ENCODE measurements at places on chromosomes 4 and X. TPM values are rescaled to one million over a fixed set of nuclear protein-coding genes. Genes with fewer than 3 reads are reported as not detected.

TRAM1L1 gene
- not detected for total RNA-seq

ABRAXAS1 gene
- total RNA-seq, result 17.6 TPM

MGARP gene
- total RNA-seq, result not detected

ASB9 gene
- total RNA-seq, result not detected

CPLX1 gene
- 3.1 TPM for total RNA-seq

CSN3 gene
- total RNA-seq, result not detected

DNA sequence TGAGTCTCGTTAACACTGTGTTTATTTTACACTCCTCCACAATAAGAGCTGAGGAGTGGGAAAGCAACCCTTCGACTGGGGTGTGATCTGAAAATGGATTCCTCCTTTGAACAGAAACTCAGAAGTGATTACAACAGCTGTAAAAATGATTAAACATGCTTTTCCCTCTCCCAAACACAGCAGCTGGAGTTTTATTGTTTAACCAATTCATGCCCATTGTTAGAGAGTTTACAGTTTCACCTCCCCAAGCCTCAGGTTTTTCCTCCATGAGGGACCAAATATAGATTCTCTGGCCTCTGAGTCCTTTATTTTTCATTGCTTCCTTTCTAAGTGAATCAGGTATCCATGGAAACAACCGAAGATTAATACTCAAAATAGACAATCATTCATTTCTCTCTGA lies 263.0 kb upstream of the TAPT1 start:
- H3K36me3 ChIP-seq, result no peaks in the 10 kb centered on the region
- H3K4me3 ChIP-seq, result no peak overlapping the region
- no peaks in the 10 kb centered on the region for H3K4me1 ChIP-seq
- DNase-seq, result no peak
- no peaks in the 10 kb centered on the region for H3K27me3 ChIP-seq

DNA sequence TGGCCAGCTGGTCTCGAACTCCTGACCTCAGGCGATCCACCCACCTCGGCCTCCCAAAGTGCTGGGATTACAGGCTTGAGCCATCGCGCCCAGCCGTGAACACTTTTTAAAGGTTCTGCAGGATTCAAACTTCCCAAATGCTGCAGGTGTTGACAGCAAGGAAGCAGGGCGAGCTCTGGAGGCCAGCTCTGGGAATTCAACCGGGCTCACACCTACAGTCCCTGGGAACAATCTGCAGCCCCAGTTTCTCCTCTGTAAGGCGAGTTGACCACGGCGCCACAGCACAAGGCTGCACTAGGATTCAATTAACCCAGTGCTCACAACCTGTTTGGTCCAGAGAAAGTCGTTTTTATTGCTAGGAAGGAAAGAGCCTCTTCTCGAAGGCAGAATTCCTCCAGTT lies 1.6 kb downstream of the MTNR1A start:
- H3K4me1 ChIP-seq, result no peaks in the 10 kb centered on the region
- DNase-seq, result no peak
- no peaks in the 10 kb centered on the region for H3K36me3 ChIP-seq
- no peak overlapping the region for H3K27ac ChIP-seq
- H3K27me3 ChIP-seq, result peaks cover 23% of the 10 kb centered on the region

- DNase-seq, result no peak
- H3K27me3 ChIP-seq, result no peaks in the 10 kb centered on the region
- no peaks in the 10 kb centered on the region for H3K36me3 ChIP-seq
- no peak overlapping the region for H3K27ac ChIP-seq
- H3K4me3 ChIP-seq, result no peak overlapping the region
Observed at GRCh38 chrX:117274965-117275364, 812.2 kb upstream of the CT83 start.

GRCh38 chr4:86926435-86927086 lies 8.2 kb upstream of the AFF1 start:
- H3K36me3 ChIP-seq, result peaks cover 14% of the 10 kb centered on the region
- H3K4me1 ChIP-seq, result peaks cover 12% of the 10 kb centered on the region
- no peaks in the 10 kb centered on the region for H3K27me3 ChIP-seq

GRCh38 chr4:186037692-186038658 lies 31.0 kb upstream of the TLR3 start:
- H3K4me3 ChIP-seq, result no peak overlapping the region
- peaks cover 46% of the 10 kb centered on the region for H3K27me3 ChIP-seq
- DNase-seq, result no peak
- H3K36me3 ChIP-seq, result peaks cover 2% of the 10 kb centered on the region

DNA sequence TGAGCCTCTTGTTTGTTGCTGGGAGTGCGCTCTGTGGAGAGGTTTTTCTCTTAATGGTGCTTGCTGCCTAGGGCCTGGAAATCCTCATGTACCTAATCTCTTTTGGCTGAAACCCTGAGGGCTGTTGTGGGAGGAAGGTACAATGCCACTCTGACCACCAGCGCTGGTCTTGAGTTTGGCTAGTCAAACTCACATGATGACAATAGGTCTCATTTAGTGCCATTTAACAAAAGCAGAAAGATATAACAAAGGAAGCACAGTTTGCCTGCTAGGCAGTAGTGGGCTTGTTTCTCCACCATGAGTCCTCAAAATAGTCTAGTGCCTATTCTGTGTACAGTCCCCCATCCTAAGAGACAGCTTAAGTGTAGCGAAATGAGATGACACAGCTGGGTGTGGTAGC lies 111.3 kb downstream of the TSPAN7 start:
- no peaks in the 10 kb centered on the region for H3K4me1 ChIP-seq
- no peak for DNase-seq
- H3K4me3 ChIP-seq, result no peak overlapping the region
- no peak overlapping the region for H3K27ac ChIP-seq

GRCh38 chrX:53241558-53241957 lies 16.6 kb upstream of the KDM5C start:
- no peaks in the 10 kb centered on the region for H3K36me3 ChIP-seq
- no peak overlapping the region for H3K4me3 ChIP-seq
- H3K27ac ChIP-seq, result no peak overlapping the region
- no peak for DNase-seq
- peaks cover 5% of the 10 kb centered on the region for H3K27me3 ChIP-seq

DNA sequence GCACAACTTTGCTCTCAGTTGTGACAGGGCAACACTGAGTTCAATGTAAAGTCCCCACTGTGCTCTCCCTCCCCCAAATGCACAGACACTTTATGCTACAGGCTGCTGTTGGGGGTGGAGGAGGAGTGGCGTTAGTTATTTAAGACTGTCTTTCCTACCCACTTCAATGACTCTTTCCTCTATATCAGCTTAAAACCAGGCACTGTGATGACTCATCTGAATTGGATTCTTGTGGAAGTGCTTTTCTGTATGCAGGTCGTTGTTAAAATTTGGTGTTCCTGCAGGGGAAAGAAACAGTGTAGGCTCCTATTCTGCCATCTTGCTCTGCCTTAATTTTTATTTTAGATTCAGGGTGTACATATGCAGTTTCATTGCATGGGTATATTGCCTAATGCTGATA lies 1157.2 kb upstream of the ADGRL3 start:
- no peaks in the 10 kb centered on the region for H3K36me3 ChIP-seq
- H3K4me1 ChIP-seq, result no peaks in the 10 kb centered on the region
- H3K4me3 ChIP-seq, result no peak overlapping the region
- no peaks in the 10 kb centered on the region for H3K27me3 ChIP-seq
- DNase-seq, result no peak

DNA sequence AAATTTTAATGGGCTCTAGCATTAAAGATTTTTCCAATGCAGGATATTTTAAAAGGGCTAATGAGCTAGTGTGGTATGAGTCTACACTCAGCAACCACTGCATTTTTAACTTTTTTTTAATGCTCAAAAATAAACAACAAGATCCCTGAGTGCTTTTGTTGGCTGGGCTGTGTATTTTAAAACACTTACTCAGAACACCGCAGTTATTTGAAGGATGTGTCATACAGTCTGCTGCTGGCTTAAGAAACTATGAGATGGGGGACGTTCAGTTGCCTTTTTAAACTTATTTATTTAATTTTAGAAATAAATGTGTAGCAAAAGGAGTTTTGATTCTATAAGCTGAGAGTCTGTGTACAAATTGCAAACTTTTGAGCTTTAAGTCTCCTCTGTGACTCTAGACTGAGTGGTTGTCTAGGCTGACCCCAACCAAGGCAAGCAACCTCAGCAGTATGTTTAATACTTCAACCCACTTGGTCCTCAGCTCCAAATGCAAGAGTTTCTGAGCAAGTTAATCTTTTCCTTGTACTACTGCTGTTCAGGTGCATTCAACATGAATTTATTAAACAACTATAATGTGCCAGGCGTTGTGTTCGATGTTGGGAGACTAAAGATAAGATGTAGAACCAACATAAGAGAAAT lies 278.6 kb upstream of the DIPK2B start:
- H3K4me3 ChIP-seq, result no peak overlapping the region
- no peaks in the 10 kb centered on the region for H3K4me1 ChIP-seq
- DNase-seq, result no peak
- no peaks in the 10 kb centered on the region for H3K27me3 ChIP-seq

DNA sequence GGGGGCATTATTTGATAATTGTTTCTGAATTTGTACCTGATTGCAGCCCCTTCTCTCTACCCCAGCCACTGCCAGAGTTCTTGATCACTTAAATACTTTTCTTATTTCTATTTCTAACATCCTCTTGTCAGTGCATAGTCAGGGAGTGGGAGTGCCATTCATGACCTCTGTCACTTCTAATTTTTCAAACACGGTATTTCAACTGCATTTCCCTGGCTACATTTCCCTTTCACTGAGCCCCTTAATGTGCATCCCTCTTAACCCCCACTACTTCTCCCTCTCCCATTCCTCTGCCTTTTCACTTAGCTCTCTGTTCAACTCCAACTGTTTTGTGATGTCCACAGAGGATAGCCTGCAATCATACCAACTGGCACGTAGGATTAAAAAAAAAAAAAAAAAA lies 128.3 kb upstream of the NAP1L5 start:
- no peak overlapping the region for H3K27ac ChIP-seq
- no peak for DNase-seq
- no peaks in the 10 kb centered on the region for H3K27me3 ChIP-seq
- peaks cover 19% of the 10 kb centered on the region for H3K4me1 ChIP-seq

DNA sequence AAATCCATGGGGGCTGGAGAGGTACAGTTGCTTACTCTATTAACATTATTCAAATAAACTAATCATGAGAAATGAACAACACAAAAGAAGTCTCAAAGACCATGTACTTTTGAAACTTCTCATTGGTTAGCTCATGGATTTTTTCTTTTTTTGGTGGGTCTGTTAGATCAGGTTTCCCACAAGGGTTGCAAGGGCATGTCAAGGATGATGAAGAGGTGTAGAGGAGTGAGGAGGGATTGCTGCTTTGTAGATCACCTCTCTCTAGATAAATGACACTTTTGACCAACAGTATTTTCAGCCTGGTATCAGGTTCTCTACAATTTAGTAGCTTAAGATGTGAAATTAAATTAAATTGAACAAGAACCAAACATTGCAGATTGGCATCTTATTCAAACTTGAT lies 417.9 kb upstream of the AGA start:
- H3K4me3 ChIP-seq, result no peak overlapping the region
- H3K36me3 ChIP-seq, result no peaks in the 10 kb centered on the region
- no peak overlapping the region for H3K27ac ChIP-seq
- DNase-seq, result no peak
- no peaks in the 10 kb centered on the region for H3K4me1 ChIP-seq
- no peaks in the 10 kb centered on the region for H3K27me3 ChIP-seq

DNA sequence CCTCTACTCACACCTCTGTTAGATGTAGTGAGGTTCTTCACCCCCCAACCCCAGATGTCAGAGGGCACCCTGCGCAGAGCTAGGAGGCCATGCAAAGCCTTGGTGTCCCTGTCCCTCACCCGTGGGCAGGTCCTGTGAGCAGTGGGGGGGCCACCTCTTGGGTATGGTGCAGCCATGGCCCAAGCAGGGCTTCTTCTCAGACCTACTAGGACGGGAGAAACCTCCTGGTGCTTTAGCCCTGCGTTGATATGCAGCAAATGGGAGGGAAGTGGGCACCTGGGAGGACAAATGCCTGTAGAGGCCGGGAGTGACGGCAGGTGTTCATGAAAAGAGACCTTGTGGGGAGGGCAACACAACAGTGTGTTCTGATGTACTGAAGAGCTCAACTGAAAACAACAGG lies 38.5 kb upstream of the MSANTD1 start:
- H3K4me1 ChIP-seq, result no peaks in the 10 kb centered on the region
- H3K27ac ChIP-seq, result no peak overlapping the region
- DNase-seq, result no peak
- no peak overlapping the region for H3K4me3 ChIP-seq

- no peak overlapping the region for H3K4me3 ChIP-seq
- DNase-seq, result no peak
- H3K27ac ChIP-seq, result no peak overlapping the region
Observed at GRCh38 chr4:163113921-163114713, 52.6 kb downstream of the NAF1 start.

DNA sequence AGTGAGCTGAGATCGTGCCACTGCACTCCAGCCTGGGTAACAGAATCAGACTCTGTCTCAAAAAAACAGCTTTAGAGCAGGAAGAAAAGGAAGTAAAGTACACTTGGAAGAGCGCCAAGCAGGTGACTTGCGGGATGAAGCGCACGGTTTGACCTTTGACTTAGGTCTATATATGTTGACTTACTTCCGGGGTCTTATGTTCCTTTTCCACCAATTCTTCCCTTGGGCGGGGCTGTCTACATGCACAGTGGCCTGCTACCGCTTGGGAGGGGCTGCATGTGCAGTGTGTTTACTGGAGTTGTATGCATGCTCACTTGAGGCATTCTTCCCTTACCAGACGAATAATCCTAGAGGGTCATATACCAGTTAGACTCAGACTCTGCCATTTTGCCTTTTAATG lies 108.6 kb downstream of the APOOL start:
- no peaks in the 10 kb centered on the region for H3K4me1 ChIP-seq
- DNase-seq, result no peak
- H3K36me3 ChIP-seq, result no peaks in the 10 kb centered on the region
- H3K4me3 ChIP-seq, result no peak overlapping the region
- H3K27ac ChIP-seq, result no peak overlapping the region
- no peaks in the 10 kb centered on the region for H3K27me3 ChIP-seq

- no peak for DNase-seq
- H3K27ac ChIP-seq, result no peak overlapping the region
- H3K4me1 ChIP-seq, result peaks cover 12% of the 10 kb centered on the region
- no peaks in the 10 kb centered on the region for H3K27me3 ChIP-seq
Observed at GRCh38 chr4:48594180-48594579, 104.1 kb downstream of the ZAR1 start.

DNA sequence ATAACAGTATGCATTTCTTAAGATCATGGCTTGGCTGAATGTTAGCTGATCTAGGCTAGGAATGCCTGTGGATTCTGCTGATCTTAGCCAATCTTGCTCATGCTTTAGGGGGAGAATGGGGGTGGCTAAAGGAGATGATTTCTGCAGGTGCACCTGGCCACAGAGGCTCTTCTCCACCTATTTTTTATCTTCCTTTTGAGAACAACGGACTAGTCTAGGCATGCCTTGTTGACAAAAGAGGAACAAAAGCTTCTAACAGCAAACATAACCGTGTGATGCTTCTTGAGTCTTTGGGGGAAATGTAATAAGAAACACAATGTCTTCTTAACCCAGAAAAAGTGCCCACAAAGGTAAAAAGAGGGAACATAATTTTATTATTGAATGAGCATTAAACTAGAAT lies 743.5 kb downstream of the ARAP2 start:
- H3K27me3 ChIP-seq, result no peaks in the 10 kb centered on the region
- DNase-seq, result no peak
- H3K36me3 ChIP-seq, result no peaks in the 10 kb centered on the region
- no peak overlapping the region for H3K4me3 ChIP-seq
